ENCODE measurements at places on chromosomes 2 and 18.

DNA sequence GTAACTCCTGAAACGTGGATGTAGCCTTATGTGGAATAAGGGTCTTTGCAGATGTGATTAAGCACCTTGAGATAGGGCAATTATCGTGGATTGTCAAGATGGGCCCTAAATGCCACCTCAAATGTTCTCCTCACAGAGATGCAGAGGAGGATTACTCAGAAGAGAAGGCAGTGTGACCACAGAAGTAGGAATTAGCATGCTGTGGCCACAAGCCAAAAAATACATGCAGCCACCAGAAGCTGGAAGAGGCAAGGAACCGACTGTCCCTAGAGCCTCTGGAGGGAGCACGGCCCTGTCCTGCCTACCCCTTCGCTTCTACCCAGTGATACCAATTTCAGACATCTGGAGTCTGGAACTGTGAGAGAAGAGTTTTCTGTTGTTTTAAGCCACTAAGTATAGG lies 47.3 kb upstream of the MGAT5 start:
- no peak for DNase-seq

GRCh38 chr2:119306196-119306590 lies 60.4 kb downstream of the C2orf76 start:
- DNase-seq = no peak

- no peak for DNase-seq
These were observed 19.7 kb downstream of the CYRIA start for GRCh38 chr2:16645775-16646559.

DNA sequence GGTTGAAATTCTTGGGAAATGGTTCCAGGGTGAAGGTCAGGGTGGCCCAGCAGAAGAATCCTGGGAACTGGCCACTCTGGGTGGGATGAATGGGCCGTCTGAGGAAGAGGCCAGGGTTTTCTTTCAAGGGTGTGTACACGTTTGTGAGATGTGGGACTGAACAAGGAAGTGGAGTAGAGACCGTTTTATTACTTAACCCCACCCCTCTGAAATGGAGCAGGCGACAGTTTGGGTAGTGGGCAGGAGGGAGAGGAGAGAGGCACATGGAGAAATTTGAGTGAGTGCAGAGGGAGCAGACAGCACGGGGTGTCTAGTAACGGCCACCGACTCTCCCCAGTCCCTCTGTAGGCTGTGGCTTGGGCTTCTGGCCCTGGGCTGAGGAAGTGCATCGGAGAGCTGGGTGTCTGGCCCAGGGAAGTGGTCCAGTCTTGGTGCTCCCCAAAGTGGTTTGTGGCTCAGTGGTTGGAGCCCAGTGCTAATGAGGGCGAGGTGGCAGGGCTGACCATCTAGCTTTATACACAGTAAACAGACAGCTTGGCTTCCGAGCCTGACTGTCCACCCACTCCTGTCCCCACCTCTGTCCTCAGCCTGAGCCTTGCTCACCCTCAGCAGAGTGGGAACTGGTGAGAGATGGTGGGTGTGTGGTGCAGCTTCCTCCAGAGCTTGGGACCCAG lies 135.3 kb downstream of the DYSF start:
- no peak for DNase-seq

- DNase-seq = no peak
These were observed 30.4 kb downstream of the SRSF7 start for GRCh38 chr2:38720613-38721241.

DNA sequence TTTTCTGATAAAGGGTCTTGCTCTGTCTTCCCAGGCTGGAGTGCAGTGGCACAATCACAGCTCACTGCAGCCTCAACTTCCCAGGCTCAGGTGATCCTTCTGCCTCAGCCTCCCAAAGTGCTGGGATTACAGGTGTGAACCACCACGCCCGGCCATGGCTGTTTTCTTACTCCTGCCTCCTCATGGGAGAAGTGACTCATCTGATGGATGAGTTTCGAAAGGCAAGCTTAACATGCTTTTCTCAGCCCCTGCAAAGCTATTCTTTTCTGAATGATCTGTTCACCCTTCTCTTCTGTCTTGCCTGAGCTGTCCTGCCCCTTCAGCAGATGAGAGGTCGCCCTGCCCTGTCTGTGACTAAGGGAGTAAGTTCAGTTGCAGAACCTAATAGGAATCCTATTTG lies 929 bp upstream of the CREG2 start:
- no peak for DNase-seq

- DNase-seq = no peak
These were observed 33.3 kb upstream of the ALPP start for GRCh38 chr2:232345251-232345650.

GRCh38 chr2:144310889-144311608 lies 208.9 kb downstream of the ZEB2 start:
- no peak for DNase-seq

- no peak for DNase-seq
These were observed 275.7 kb downstream of the PDE11A start for GRCh38 chr2:177796654-177797415.

DNA sequence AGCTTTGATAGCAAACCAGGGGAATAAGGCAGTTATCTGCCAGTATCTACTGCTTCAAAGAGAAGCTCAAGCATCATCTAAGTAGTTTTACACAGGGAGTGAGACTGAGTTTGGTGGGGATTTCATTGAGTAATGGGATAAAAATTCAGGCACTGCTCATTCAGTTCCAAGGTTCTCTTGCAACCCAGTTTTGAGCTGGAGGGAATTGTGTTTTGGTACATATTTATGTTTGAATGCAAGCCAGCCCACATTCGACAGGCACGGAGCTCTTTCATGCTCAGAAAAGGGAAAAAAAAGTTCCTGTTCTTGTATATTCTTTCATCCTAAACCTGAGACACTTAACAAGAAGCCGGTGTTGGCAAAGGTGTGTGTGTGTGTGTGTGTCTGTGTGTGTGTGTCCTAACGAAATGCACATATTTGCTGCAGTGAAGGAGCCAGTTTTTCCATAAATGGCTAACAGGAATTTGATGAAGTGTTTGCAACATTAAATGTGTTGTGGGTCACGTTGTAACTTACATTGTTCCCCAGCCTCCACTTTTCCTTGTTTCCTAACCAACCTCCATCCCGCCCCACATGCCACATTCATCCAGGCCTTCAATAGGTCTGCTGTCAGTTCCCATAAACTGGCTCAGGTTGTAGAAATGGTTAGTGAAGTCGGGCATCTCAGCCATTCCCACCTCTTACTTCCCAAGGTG lies 311.1 kb downstream of the TXNL1 start:
- no peak for DNase-seq

DNA sequence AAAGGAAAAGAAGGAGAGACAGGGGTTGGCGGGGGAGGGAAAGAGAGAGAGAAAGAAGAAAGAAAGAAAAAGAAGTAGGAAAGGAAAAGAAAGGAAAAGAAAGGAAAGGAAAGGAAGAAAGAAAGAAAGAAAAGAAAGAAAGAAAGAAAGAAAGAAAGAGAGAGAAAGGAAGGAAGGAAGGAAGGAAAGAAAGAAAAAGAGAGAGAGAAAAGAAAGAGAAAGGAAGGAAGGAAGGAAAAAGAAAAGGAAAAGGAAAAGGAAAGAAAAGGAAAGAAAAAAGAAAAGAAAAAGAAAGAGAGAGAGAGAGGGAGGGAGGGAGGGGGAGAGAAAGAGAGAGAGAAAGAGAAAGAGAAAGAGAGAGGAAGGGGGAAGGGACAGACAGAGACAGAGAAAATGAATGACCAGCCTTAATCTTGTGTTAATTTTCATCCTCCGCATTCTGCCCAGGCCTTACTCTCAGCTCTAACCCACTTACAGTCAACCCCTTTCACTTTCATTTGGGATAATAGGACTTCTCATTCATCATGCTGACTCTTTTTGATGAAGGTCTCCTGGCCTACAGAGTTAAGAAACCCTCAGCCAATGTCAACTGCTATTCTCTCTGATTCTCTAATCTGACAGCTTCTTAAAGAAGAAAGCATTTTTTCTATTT lies 207.3 kb downstream of the SUCLG1 start:
- no peak for DNase-seq

DNA sequence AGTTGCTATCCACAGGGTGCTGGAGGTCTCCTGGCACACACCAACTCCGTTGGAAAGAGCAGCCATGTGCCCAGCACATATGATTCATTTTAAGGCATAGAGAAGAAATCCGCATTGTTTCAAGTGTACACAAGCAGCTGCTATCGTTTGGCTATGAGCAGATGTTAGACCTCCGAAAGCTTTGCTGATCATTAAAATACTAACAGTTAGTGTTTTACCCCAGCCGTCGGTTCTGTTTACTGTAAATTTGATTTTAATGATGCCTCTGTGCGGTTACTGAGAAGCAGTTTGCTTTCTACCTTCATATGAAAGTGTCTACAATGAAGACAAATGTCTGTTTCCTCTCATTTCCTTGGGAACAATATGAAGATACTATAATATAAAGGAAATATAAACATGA lies 154.9 kb downstream of the PTGR3 start:
- DNase-seq = no peak

DNA sequence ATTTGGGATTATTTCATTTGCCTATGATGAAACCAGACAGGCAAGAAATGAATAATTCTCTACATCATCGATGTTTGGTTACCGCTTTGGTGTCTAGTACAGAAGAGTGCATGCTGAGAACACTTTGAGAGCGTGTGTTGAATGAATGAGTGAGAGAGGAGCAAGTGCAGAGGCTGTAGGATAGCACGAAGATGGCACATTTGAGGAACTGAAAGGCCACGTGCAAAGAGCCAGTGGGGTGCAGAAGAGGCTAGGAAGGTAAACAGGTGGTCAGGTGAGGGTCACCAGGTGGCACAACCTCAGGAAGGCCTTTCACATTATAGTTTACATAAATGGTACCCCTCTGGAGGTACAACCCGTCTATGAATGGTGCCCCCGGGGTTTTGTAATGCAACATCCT lies 80.1 kb upstream of the SPHKAP start:
- no peak for DNase-seq

- no peak for DNase-seq
These were observed 153.3 kb upstream of the RAB12 start for GRCh38 chr18:8455661-8456614.

DNA sequence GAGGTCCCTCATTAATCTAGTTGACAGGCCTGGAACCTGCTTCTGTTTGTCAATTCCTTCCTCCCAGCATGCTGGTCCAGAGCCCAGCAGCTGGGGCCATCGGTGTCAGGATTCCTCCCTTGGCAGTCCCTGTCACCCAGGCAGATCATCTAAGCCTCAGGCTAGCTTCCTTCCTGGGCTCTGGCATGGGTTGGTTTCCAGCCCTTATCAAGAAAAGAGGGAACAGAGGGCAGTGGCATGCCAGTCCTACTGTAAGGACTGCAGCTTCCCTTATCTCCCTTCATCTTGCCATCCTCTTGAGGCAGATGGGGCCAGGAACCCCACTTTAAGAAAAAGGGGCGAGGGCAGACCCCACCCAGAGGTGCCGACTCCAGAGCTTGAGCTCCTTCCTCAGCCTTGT lies 10.9 kb upstream of the KCNK3 start:
- DNase-seq = no peak

DNA sequence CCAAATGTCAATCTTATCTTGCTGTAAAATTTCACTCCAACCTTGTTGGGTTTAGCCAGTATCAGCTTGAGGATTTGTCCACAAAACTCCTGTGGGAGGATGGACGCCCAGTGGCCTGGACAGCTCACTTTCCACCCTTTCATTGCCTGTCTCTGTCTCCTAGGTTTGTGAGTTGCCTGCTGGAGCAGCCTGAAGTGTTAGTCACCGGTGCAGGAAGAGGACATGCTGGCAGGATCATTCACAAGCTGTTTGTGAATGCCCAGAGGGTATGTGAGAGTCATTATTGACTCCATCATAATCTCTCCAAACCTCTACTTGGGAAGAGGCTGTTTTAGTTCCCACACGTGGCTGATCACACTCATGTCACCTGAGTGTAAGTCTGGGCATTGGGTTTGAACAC lies 112.3 kb downstream of the RAB3GAP1 start:
- no peak for DNase-seq

DNA sequence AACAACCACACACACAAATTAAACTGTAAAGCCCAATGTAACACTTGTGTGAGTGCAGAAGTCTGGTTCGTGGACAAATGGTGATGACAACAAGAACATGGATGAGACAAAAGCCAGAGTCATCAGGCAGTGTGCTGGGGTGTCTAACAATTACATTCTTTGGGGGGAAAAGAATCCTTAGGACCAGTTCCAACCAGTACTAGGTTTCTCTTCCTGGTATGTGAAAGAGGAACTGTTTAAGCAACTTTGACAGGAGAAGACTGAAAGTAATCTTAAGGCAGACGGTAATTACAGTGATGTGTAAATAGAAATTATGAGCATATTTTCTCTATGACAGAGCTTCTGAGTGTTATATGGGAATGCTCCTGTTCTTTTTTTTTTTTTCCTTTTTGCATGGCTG lies 133.4 kb downstream of the AFF3 start:
- no peak for DNase-seq

- DNase-seq = no peak
These were observed 122.1 kb downstream of the TMEM247 start for GRCh38 chr2:46601328-46601963.

DNA sequence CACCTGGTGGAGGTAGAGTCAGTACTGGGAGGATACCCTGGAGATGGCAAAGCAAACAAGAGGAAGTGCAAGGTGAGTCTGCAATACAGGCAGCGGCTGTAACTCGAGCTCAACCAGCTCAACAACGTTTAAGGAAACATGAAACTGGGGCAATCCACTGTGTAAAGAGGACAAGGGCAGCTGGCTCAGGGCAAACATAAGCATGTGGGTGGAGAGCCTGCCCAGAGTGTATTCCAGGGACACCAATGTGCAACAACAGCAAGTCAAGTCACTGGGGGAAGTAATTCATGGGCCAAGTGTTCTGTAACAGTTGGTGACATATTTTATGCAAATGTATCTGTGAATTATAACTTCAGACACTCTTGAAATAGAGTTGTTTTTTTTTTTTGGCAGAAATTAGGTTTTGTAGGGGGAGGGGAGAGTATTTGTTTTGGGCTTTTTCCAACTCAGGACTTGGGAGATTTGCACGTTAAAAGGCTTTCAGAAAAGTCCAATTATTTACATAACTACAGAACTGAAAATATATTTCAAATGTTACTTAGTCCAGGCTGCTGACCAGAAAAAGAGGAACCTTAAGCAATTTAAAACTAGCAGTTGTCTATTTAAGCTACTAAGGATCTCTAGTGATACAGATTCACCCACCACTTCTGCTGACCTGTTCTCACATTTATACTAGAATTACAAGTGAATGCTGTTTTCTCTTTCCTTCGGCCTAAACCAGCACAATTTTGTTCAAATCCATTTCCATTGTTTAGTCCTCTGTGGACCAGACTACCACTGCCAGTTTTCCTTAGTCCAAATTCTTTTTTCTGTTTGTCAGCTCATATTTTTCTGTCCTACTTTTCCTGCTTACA lies 18.6 kb downstream of the NRXN1 start:
- DNase-seq = no peak

DNA sequence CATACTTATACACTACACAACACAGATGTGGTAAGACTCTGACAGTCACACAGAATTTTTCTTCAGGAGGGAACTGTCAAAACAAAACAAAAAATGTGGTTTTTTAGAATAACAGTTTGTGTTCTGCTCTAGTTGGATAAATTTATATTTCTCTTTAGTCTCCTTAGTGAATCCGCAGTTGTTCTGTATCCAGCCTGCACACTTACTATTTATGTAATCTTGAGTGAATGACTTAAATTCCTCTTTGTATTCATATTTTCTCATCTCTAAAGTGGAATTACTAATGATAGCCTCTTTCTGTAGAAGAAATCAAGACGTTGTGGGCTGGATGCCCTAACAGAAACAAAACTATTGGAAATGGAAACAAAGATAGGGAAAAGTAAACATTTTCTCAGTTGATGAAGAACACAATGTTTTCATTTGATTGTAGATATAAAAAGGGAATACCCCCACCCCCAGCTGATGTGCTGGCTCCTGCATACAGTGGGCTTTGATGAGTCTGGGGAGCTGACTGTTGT lies 375.2 kb downstream of the TRIB2 start:
- no peak for DNase-seq

- DNase-seq = no peak
These were observed 103.0 kb downstream of the HNRNPLL start for GRCh38 chr2:38499548-38500282.

- DNase-seq = no peak
These were observed 28.8 kb downstream of the PSD4 start for GRCh38 chr2:113202305-113203216.

Measured in activated CD4-positive, alpha-beta T cell treated with anti-CD3 and anti-CD28 coated beads, Interleukin-2, amount 50 U/mL, for 24 hours (primary cell).